ENCODE measurements at places on chromosomes 12 and 14.

GRCh38 chr12:120978296-120979219 is at the start of gene HNF1A:
HNF1A (plus strand) TSS chr12:120978543; CDS start chr12:120978769, 226 bp downstream.
- no peak for DNase-seq

DNA sequence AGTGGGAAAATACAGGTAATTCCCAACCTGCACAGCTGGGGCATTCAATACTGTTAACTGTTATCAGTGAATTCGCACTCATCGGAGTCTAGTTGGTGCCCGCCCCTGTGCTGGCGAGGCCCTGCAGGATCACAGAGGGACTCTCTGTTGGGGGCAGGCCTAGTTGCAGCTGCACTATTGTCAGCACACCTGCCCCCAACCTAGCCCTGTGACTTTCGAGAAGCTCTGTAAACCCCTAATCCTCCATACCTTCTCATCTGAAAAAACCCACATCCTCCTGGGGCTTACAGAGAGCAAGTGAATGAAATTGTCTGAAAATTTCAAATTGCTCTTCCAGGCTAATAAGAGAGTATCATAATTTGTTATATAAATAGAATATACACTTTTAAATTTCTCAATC is 132.2 kb upstream of the NUDT4 start:
- DNase-seq, result no peak

DNA sequence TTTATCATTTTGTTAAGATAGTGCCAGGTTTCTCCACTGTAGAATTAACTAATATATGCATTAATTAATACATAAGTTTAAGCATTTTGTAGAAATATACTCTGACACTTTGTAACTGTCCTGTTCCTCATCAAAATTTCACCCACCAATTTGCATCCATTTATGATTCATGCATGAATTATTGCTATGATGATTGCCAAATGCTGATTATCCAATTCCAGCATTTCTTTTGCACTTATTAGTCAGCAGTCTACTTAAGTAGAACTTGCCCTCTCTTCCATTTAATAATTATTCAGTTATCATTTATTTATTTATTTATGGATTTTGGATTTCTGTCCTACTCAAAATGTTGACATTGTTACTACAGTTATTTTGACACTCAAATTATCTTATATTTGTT is 72.2 kb downstream of the SLC6A15 start:
- no peak for DNase-seq

- no peak for DNase-seq
These were observed 345.6 kb downstream of the PAWR start for GRCh38 chr12:79344855-79345847.

DNA sequence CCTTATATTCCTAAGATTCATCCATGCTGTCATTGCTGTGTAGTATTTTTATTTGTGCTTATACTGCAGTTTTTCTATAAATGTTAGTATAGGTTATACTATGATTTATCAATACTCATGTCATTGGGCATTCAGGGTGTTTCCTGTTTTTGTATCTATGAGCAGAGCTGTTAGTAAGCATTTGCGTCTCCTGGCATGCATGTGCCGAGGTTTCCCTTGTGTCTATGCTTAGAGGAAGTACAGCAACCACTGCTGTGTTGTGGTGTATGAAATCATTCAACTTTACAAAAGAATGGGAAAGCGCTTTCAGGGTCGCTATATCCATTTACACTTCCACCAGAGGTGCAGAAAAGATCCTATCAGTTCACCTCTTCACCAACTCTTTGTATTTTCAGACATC is 122.7 kb downstream of the RGS6 start:
- no peak for DNase-seq

DNA sequence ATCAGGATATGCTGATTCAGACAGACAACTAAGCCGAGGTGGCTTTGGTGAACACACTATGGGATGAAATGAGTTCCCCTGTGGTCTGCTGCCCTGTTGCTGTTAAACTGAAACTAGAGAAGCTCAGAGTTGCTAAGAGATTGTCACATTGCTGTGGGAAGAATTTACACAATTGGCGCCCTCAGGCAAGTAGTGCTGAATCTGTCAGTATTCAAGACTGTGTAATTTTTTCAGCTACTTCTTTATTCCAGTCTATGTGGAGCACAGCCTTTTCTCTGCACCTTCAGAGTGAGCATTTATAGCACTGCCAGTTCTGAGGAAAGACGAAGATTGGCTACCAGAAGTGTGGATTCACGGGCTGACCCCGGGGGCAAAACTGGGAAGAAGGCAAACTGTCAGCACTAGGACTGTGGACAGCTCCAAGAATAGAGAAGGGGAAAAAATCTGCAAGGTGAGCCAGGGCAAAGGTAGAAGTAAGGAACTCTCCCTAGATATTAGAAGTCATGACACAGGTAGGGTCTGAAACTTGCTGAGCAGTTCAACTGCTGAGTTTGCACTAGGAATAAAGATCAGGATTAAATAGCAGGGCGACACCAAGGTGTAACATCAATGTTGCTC is 218.8 kb upstream of the TMPO start:
- no peak for DNase-seq

- no peak for DNase-seq
These were observed 18.5 kb upstream of the FOXN3 start for GRCh38 chr14:89435492-89435891.

- no peak for DNase-seq
These were observed 17.1 kb downstream of the ANKRD9 start for GRCh38 chr14:102492531-102492910.

GRCh38 chr14:48274826-48275225 is 599.4 kb upstream of the MDGA2 start:
- peak; percentile 59 for DNase-seq

- no peak for DNase-seq
These were observed 44.7 kb upstream of the RERG start for GRCh38 chr12:15265875-15266274.

GRCh38 chr14:51367600-51367931 is 127.5 kb downstream of the TMX1 start:
- peak; percentile 4 for DNase-seq

GRCh38 chr14:105527381-105527825 is 1.0 kb downstream of the TMEM121 start:
- DNase-seq, result no peak

GRCh38 chr14:52342849-52343596 is 28.9 kb downstream of the PTGER2 start:
- DNase-seq, result no peak

DNA sequence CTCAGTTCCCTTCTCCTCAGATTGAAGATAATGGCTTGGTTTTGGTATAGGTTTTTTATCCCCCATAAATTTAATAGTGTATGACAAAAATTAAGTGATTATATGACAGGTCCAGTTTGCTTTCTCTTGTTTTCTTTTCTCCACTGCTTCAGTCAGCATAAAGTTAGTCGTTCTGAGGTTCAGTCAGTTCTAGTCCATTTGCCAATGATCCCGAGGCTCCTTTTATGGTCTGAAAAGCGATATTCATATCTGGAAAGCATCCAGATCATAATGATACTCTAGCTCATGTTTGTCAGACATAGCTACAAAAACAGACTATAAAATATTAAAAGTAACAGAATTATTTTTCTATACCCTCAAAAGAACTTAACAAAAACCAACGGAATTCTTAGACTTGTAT is 67.1 kb upstream of the SLC38A4 start:
- no peak for DNase-seq

- no peak for DNase-seq
These were observed 43.2 kb downstream of the TRAFD1 start for GRCh38 chr12:112168561-112168971.
